ENCODE measurements at places on chromosomes 6 and 20.

DNA sequence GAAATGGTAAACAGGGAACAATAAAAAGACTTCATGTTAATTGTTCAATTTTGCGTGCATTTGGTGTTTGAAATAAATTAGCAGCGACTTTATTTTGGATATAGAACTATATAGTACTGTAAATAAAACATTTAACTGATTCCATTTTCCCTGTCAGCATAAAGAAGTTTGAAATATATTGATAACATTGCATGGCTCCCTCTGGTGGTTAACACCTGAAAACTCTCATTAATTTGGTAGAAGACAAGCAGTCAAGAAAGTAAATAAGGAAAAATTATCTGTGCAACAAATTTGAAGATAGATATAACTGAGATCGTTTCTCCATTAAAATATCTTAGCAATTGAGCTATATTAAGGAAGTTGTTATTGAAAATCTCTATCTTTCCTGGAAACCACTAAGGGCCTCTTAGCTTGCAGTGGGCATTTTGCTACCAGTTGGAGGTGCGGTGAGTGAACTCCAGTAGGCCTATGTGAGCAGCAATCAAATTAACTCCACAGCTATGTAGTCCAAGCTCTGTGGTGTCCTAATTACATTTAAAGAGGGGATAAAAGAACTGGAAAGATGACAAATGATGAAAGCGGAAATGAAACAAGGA is 435.7 kb upstream of the FKBP1C start:
- peak; percentile 29 for DNase-seq

GRCh38 chr6:40526036-40526435 is 61.1 kb downstream of the LRFN2 start:
- DNase-seq: no peak

DNA sequence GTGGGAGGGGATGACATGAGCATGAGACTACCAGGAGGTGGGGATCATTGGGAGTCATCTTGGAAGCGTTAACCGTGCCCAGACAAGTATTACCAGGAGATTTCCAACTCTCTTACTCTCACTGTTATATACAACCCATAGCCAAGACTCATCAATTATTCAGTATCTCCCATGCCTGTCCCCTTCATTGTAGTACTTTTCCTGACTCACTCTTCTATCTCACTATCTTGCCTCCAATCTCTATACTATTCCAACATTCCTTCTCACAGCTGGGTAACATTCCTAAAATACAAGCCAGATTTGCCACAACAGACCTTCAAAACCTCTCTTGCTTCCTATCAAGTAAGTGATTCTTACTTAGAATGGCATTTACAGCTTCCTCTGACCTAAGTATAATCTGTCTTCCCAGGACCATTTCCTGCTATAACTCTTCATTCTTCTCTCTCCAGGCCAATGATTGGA is 226.3 kb upstream of the SMLR1 start:
- DNase-seq: peak; percentile 97

DNA sequence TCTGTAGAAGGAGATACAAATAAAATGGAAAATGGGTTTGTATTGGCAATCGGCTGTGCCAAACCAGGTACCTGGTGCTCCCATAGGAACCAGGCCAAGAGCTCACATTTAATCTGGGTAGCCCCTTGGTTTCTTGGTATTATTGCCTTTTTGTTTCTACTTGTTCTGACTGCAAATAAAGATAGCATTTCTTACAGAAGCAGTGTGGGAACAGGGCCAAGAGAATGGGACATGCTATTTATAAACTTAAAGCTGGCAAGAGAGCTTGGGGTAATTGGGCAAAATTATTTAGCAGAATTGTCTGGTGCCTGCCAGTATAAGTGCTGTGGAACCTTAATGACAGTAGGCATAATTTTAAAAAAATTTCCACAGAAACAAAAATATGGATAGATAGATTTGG is 113.5 kb upstream of the GLP1R start:
- no peak for DNase-seq

DNA sequence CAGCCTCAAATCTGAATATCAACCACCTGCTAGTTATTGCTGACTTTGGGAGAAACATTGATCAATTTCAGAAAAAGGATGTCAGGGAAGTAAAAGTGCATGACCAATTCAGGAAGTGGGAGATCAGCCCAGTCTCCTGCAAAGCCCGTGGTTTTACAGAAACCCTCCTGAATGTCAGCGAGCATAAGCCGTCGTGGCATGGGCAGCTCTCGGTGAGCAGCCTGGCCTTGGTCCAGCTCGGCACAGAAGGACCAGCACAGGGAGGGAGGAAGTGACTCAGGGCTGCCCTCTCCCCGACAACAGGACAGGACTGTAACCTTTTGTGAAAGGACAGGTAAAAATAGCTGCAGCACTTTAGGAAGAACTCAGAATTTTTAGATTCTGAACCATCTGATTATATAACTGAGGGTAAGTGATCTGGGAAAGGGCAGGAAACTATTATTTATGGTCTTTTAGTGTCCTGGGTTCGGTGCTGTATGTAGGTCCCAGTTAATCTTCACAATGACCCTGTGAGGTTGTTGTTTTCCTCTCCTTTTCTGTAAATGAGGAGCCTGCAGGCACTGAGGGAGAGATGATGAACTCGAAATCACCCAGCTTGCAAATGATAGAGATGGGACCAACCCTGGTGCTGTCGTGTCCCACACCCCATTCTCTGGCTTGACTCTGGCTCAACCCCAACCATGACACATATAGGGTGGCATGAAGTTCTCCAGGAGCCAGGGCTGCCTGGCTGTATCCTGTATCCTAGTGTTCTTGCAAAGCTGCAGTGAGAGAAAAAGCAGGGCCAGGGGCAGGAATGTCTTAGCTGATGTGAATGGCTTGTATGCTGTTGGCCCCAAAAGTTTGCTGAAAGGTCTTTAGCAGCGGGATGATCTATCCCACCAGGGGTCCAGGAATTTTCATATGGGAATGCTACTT is 37.6 kb downstream of the NRN1 start:
- peak; percentile 5 for DNase-seq

DNA sequence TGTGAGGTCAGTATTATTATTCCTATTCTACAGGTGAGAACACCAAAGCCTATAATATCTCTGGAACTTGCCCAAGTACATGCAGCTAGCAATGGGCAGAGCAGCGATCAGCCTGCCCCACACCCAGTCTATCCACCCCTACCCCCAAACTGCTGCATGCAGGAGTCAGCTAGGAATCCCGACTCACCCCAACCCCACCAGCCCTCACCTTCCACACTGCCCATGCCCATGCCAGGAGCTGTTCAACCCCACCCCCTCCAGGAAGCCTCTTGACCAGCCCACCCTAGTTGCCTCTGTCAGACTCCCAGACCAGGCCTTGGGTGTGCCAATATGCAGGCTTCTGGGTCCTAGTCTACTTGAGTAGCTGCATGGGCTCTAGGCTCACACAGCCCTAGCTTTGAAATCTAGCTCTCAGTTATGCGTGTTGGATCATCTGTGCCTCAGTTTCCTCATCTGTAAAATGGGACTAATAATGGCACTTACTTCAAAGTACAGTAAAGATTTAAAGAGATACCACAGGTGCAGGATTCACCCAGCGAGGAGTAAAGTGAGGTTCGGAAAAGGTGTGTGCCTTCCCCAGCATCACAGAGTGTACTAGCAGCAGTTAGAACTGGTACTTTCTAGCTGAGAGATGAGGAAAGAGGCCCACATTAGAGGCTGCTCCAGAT is 173.2 kb downstream of the VEGFA start:
- no peak for DNase-seq

GRCh38 chr20:38267901-38268514 is 7.5 kb upstream of the KIAA1755 start:
- DNase-seq: no peak

DNA sequence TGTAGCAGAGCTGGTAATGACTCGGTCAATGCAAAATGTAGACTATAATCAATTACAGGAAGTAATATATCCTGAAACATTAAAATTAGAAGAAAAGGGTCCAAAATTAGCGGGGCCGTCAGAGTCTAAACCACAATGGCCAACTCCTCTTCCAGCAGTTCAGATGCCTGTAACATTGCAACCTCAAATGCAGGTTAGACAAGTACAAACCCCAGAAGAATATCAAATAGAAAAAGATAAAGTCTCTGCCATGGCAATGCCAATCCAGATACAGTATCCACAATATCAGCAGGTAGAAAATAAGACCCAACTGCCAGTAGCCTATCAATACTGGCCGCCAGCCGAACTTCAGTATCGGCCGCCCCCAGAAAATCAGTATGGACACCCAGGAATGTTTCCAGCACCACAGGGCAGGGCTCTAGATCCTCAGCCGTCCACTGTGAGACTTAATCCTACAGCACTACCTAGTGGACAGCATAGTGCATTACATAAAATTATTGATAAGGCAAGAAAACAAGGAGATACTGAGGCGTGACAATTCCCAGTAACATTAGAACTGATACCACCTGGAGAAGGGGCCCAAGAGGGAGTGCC is 158.4 kb downstream of the GPX5 start:
- peak; percentile 75 for DNase-seq

- peak; percentile 96 for DNase-seq
Measured at GRCh38 chr6:132084811-132085509, 133.8 kb upstream of the CCN2 start.

DNA sequence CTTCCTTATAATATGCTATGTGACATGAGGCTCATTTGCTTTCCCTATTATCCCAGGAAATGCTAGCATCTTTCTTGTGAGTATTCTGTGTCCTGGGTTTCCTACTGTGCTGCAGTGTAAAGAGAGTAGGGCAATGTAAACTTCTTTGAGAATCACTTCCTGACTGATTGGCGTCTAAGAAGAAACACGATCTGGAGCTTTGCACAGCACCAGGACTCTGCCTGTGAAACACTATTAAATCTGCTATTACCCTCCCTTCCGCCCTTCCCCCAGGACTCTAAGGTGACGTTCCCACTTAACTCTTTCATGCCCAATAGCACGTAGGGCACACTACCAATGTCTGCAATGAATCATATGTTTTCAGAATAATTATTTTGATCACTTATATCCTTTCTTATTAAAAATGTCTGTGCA is 607.3 kb upstream of the CITED2 start:
- DNase-seq: peak; percentile 74

- DNase-seq: peak; percentile 64
Measured at GRCh38 chr6:6730831-6731230, 142.3 kb downstream of the LY86 start.

DNA sequence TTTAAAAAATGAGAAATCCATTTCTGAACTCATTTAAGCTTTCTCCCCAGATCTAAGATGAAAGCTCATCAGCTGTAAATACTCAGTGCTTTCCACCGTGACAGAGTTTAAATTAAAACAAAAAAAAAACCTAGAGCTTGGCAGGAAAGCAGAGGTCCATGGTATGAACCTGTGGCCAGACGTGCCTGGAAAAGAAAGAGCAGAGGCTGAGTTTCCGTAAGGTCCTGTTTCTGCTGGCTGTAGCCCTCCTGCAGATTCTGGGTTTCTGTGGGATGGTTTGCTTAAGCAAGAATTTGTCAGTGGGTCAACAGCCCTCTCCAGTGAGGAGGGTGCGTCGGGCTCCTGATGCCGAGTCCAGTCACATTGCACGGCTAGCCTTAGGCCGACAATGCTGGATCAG is 383.2 kb downstream of the SAMD5 start:
- no peak for DNase-seq

- DNase-seq: peak; percentile 7
Measured at GRCh38 chr6:136326038-136326553, 36.5 kb upstream of the BCLAF1 start.

- DNase-seq: no peak
Measured at GRCh38 chr6:170289951-170290295, 955 bp downstream of the DLL1 start.

GRCh38 chr6:169112483-169113320 is 140.9 kb downstream of the THBS2 start:
- DNase-seq: no peak

DNA sequence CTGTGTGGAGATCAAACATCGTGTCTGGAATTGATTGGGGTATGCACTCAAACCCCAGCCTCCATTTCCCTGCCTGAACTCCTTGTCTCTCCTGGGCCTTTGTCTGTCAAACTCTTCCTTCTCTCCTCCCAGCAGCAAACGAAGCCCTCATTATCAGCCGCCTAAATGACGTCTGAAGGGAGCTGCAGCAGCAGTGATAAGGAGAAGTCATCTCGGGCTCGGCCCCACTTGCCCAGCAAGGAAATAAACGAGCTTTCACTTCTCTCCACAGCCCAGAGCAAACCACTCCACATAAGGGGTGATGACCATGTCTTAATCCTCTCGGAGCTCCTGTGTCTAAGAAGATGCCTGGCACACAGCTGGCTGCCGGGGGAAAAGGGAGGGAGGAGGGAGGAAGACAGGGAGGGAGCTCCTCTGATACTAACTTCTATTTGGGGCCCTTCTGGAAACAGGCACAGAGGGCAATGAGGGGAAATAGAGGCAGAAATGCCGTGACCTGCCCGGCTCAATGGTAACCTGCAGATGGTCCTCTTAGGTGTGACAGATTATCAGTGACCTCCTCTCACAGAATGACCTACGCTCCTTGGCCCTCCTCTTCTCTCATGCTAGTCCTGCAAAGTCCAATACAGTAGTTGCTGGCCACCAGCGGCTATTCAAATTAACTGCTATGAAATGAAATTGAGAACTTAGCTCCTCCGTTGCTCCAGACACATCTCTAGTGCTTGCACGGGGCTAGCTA is 100.4 kb downstream of the PXDC1 start:
- no peak for DNase-seq
